KBM-7 (cell line): ENCODE measurements at places on chromosomes 4 and X.

DNA sequence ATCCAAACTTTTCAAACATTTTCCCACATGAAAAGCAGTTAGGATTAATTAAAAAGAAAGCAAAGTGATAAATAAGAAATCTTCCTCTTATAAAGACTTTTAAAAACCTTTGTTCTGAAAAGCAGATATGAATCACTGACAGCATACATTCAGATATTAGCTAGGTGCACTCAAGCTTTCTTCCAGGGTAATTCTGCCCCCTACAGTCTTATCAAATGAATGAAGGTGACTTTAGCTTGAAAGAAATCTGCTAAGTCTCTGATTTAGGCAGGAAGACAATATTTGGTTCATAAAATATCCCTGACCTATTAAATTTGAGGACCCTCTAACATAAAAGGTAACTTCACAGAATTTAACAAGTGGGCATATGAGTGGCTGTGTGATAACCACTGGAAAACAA is 209.1 kb upstream of the FAM47A start:
- DNase-seq: no peak

DNA sequence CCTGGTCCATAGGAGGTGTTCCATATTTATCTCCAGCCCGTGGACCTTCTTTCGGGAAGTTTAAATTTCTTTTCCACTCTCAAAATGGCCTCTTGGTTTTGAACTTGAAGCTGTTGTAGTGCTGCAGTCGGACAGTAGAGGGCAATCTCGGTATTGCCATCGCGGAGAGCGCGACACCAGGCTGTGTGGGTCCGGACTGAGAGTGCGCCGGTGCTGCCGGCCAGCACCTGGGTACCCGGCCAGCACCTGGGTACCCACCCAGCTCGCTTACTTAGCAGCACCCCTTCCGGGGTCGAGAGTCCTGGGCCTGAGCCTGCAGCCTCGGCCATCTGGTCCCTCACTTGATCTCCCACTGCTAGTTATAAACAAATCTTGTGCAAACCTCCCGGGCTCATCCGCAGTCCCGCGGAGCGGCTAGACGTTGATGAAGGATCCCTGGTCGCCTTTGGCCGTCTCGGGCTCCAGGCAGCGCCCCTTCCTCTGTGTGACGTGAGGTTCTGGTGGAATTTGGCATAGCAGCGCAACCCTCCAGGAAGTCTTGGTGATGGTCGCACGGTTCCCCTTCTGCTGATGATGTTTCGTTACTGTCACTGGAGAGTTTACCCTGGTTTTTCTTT is 18.0 kb downstream of the FAM9A start:
- DNase-seq: peak; percentile 38

DNA sequence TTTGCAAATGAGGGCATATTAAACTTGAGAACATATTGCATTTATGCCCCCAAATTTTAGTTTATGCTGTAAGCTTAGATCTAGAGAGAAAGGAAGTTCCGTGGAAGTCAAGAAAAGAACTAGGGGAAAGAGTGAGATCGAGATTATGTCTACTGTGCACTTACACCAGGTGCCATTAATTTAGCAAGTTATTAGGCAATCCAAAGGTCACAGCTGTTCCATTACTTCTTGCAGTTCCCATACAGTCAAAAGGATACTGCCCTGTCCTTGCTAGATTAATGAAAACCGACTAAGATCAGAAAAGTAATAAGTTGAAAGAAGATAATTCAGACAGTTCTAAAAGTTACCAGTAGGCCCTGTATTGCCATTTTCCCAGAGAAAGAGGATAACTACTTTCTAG is 49.3 kb upstream of the SLC7A11 start:
- DNase-seq: no peak

- DNase-seq: no peak
Observed at GRCh38 chr4:123786920-123787319, 390.3 kb downstream of the SPRY1 start.
